HepG2 (cell line): ENCODE measurements at places on chromosomes 5 and 9.

DNA sequence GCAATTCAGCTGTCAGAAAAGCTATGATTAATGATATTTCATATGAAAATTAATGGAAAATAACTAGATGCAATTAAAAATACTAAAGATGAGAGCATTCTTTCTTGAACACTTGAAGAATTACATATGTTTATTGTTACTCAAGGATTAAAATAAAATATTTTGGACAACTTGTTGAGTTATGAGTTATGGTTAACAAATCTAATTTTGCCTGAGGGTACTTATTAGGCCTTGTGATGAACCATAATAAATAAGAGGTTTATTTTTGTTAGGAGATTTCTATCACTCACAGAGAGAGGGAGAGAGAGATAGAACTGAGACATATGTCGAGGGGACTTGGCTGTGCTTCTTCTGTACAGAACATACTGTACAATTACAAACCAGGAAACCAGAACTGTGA lies 183.7 kb downstream of the ISL1 start:
- DNase-seq = no peak

DNA sequence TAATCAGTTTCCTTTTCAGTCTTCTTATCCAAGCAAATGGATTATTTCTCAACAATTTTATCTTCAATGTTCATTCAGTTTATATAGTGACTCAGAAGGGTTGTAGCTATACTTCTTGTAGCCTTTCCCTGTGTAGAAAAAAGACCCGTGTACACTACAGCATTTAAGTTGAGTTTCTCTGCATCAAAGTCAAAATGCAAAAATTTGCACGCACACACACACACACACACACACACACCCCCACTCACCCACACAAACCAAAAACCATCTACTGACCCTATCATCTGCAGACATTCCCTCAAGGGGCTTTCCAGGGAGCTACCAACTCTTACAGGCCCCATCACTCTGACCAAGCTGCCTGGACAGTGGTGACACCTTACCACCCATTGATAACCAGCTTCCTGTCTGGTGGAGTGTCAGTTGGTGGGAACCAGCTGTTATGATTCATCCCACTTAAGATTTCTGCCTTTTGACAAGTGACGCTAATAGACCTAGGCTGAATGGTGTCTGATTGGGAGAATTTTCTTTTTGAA lies 12.2 kb upstream of the ELL2 start:
- DNase-seq = no peak

GRCh38 chr5:51995773-51996306 lies 612.6 kb downstream of the ISL1 start:
- DNase-seq = no peak

- DNase-seq = no peak
Measured at GRCh38 chr5:176894298-176894697, 4.8 kb downstream of the HK3 start.

- DNase-seq = no peak
Measured at GRCh38 chr5:106408141-106408540, 1262.6 kb downstream of the EFNA5 start.

DNA sequence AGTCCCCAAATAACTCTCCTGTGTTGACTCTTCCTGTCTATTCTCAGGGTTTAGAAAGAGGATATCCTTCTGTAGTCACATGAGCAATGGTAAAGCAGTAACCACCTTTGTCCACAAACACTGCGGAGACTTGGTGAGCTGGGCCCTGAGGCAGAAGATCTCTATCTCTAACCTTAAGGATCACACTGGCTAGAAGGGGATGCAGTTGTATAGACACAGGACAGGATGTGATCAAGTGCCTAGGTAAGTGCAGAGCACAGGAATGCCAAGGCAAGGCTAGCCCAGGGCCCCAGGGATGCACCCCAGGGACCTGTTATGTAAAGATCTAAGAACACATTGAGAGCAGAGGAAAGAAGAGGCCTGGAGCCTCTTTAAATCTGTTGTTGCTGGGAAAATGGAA lies 610.5 kb downstream of the IRX1 start:
- no peak for DNase-seq

- no peak for DNase-seq
Measured at GRCh38 chr9:112550531-112550930, 63.9 kb downstream of the KIAA1958 start.

GRCh38 chr9:30605936-30606335 lies 1778.5 kb upstream of the ACO1 start:
- no peak for DNase-seq

DNA sequence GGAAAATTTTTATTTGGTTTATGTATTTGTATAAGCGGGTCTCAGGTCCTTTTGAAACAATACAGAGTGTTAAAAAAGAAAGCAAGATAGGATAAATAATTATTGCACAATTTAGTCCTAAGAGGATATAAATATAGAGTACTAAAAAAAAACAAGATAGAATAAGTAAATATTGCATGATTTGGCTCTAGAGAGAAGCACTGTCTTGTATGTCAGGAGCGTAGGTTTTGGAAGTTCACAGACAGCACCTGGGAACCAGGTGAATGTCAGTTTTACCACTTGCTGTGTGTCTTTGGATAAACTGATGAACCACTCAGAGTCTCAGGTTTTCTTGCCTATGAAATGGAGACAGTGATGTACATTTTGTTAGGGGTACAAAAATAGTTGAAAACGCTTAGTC lies 266.2 kb upstream of the ADAMTSL1 start:
- DNase-seq = no peak

GRCh38 chr5:80249901-80250300 lies 5.9 kb downstream of the SERINC5 start:
- no peak for DNase-seq

DNA sequence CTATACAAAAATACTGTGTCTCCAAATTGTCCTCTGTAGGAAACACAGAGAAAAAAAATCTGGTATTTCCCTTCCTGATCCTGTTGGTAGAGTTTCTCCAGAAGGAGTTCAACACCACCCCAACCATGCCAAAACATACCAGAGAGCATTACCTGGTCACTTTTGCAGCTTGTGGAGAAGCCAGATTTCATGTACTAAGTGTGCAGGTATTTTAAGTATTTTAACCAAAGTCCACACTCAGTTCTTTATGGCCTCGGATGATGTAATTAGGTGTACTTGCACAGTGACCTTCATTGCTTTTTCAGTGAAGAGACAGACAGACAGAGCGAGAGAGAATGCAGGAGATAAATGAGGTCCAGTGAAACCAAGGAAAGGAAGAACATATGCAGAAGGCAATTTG lies 2046.8 kb upstream of the CDH9 start:
- DNase-seq = no peak

- DNase-seq = no peak
Measured at GRCh38 chr9:112377684-112378327, 2.1 kb upstream of the HSDL2 start.

DNA sequence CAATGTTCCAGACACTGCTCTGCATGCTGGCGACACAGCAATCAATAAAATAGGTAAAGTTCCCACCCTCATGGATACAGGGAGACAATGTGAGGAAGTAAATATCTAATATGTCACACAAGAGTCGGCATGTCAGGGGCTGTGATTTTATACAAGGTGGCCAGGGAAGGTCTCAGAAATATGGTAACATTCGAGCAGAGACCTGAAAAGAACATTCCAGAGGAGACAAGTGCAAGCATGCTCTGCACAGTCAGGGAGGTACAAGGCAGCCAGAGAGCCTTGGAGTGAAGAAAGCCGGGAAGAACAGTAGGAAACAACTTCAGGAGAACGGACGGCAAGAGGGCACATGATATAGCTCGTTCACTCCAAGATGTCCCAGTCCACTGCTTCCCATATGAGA lies 89.2 kb upstream of the ZNF462 start:
- DNase-seq = no peak

DNA sequence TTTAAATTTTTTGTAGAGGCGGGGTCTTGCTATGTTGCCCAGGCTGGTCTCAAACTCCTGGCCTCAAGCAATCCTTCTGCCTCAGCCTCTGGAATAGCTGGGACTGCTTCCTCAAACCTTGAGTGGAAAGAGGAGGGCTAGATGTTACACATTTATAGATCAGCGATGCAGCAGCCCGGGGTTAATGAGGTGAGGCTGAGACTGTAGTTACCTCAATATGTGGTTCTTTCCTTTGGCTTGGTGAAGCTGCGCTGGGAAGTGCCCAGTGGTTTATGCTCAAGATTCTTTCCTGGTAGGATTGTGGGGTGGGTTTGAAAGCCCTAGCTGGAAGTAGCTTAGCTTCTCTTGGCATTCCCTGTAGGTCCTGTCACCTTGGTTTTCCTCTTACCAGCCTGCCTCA lies 22.5 kb downstream of the ZNF618 start:
- no peak for DNase-seq

DNA sequence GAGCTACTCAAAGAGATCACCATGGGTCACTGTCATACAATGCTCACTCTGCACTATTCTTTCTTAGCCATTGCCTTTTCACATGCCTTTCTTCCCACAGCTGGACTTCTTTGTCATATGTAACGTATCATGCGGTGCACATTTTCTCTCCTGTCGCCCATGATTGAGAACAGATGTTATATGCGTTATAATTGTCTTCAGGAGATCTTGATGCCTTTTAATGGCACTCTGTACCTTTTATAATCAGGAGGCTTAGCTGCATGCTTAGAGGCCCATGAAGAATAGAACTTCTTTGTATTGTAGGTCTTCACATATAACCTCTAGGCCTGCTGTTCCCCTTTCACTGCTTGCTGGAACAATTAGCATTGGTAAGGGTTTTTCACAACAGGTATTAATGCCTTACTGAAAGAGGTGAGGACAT lies 436.1 kb downstream of the CDH10 start:
- no peak for DNase-seq

GRCh38 chr5:148147415-148147814 lies 20.9 kb upstream of the SPINK14 start:
- DNase-seq = peak; percentile 81

DNA sequence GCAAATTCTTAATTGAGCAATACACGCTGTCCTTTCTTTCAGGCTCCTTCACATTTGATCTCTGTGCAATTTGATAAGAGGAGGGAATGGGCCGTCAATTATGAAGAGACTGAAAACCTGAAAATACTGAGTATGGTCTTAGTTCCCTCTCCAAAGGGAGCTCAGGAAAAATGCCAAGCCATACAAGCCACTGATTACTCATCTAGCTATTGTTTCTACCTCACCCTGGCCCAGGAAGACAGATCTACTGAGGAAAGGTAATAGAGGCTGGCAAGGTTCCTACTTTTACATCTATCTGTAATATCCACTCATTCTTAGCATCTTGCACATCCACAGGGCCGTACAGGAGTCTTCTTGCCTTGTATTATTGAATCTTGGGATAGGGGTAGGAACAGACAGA lies 23.7 kb upstream of the TNC start:
- DNase-seq = no peak

- DNase-seq = no peak
Measured at GRCh38 chr9:129319938-129320481, 141.9 kb upstream of the IER5L start.

DNA sequence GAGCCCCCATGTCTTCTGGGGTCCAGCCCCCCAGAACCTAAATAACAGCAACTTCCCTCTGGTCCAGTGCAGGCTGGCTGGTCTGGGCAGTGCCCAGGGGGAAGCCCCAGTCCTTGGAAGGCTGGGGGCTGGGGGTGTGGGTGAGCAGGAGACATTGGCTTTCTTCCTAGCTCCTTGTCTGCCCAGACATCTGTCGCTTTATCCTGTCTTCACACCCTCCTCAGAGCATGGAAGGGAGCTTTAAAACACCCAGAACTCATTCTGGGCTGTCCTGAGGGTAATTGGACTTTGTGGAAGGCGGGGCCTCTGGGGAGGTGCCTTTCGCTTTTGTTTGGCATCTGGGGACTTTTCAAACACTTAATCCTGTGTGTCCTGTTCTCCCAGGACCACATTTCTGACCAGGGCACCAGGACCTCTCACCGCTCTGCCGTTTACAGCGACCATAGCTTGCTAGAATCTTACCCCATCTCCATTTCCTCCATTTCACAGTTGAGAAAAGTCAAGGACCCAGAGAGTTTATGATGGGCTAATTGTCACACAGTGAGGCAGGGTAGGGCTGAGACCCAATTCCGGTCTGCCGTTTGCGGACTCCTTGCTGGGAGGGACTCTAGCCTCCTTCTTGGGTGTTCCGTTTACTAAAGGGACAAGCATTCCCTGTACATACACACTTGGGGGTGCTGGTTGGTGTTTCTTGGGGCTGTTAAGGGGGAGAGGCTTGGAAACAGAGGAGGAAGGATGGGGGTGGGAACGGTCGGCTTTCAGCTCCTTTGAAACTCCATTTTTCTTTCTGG lies 1.1 kb downstream of the GSN start:
- no peak for DNase-seq

DNA sequence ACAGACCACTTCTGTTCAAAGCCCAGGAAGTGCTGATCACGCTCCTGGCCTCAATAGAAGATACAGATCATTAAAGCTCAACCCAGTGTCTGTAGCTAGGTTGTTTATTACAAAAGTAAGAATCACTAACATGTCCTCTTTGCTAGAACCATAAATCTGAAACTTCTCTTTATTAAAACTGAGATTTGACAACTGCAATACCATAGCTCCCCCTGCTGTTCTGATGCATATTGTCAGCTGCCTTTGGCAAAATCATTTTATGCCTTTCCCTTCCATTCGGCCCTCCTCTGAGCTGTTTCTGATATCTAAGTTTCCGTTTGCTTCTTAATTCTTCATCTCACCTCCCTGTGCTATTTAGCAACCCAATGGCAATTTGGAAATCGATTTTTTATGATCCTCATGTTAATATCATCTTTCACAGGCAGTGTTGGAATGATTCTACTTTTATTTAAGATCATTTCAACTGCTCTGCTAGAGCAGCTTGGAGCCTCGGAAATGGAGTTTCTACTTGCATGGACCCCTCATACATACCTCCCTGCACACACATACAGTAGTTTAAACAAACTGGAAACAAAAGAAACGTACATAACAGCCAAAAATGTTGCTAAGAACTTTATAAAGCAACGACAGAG lies 998.8 kb downstream of the MAT2B start:
- peak; percentile 34 for DNase-seq

GRCh38 chr5:82812575-82812974 lies 264.6 kb downstream of the TMEM167A start:
- DNase-seq = no peak

DNA sequence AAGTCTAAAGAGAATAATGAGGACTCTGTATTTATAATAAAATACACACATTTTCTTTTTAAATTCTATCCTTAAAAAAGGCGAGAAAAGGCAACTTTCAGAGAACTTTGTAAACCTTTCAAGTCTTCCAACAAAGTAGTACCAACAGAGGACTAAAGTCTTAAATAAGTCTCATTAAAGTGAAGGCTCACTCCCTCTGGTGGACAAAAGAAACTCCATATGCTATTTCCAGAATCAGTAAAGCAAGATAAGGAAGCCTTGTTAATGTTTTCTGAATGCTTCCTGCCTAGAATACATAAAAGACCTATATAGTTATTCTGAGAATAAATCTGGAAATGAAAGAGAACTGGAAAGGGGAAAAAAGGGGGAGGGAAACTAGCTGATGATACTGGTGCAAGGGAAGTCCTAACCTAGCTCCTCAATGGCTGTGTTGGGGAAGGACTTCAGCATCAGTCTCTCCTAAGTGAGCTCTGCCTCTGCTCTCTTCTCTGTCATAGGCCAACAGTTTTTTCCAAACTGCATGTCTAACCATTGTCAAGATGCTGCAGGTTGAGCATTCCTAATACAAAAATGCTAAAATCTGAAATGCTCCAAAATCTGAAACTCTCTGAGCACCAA lies 7.2 kb downstream of the HMGCS1 start:
- peak; percentile 70 for DNase-seq

- DNase-seq = no peak
Measured at GRCh38 chr5:154653764-154654485, 101.3 kb upstream of the LARP1 start.

GRCh38 chr5:146446861-146447733 lies at the start of gene TCERG1:
TSS of gene TCERG1 (plus strand) at chr5:146447333. CDS start at chr5:146447350, 17 bp downstream.
- DNase-seq = peak; percentile 99
